ENCODE measurements at places on chromosomes 5 and 9.

GRCh38 chr5:83097689-83098231 is 20.4 kb downstream of the XRCC4 start:
- DNase-seq: no peak

- DNase-seq: no peak
Measured at GRCh38 chr5:108820983-108821382, 73.3 kb downstream of the FER start.

- DNase-seq: no peak
Measured at GRCh38 chr9:136198605-136199083, 6.3 kb downstream of the LHX3 start.

GRCh38 chr9:133375116-133375723 is 640 bp downstream of the SURF4 start:
- DNase-seq: no peak

DNA sequence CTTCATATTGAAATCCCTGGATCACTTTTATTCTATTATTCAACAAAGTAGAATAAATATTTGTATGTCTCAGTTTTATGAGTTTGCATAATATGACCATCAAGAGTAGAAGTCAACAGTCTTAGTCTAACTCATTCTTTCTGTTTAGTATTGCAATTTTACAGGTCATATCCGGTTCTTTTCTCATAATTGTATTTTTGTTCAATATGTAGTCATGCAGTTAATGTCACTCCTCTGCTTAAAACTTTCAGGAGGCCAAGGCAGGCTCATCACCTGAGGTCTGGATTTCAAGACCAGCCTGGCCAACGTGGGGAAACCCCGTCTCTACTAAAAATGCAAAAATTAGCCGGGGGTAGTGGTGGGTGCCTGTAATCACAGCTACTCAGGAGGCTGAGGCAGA is 148.4 kb upstream of the TRPM3 start:
- no peak for DNase-seq
